ENCODE measurements at places on chromosomes 11 and 22.

GRCh38 chr11:128735935-128736605, 42.2 kb downstream of the FLI1 start:
- DNase-seq = no peak

- no peak for DNase-seq
These were observed 772 bp downstream of the SLC25A45 start for GRCh38 chr11:65381716-65382032.

DNA sequence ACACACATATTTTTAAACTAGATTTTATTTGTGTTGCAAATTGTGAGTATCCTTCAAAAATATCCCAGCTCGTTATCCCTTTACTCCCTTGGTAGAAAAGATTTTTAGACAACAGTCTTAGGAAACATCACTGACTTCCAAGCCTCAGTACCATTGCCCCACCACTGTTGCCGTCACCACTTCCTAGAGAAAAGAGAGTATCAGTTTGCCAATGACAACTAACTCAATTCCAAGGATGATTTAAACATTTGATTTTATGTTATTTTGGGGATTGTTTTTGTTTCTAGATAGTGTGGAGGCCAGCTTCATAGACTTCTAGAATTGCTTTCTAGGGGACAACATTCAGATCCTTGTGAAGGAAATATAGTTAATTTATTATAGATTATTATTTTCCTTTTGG, 274.0 kb upstream of the MPPED2 start:
- DNase-seq = no peak

- no peak for DNase-seq
These were observed 242.3 kb downstream of the SWAP70 start for GRCh38 chr11:9905960-9906791.

DNA sequence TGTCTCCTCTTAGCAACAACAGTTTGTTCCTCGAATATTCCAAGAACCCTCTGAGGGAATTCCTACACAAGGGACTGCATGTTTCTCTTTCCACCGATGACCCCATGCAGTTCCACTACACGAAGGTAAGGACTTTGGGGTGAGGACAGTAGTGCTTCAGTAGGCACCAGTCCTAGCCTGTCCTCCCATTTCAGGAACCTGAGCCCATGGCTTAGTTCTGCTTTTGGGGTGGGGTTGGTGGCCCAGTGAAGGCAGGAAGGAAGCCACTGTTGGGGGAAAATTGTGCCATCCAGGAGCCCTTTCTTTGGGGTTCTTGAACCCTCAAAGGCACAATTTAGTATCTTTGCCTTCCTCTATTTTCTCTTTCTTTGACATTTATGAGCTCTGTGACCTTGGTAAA, 38.2 kb downstream of the RNF141 start:
- no peak for DNase-seq

- no peak for DNase-seq
These were observed 586.8 kb downstream of the NTM start for GRCh38 chr11:131957201-131957600.

- DNase-seq = no peak
These were observed 16.2 kb upstream of the CTTN start for GRCh38 chr11:70381872-70382861.

GRCh38 chr11:72587696-72588095, 86.5 kb downstream of the PDE2A start:
- no peak for DNase-seq

DNA sequence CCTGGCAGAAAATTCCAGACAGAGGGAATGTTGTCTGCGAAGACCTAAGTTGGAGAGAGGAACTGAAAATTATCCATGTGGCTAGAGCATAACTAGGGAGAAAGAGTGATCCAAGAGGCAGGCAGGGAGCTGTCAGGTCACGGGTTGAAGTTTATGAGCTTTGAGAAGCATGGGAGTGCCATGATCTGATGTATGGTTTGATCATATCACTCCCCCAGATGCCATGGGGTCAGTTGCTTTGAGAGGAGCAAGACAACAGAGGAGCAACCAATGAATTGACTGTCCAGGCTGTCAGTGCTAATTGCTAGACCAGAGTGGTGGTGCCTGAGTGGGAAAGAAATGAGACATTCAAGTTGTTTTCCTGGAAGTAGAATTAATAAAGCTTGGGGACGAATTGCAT, 54.0 kb downstream of the CYB5R2 start:
- DNase-seq = no peak

- no peak for DNase-seq
These were observed 10.2 kb upstream of the GRK3 start for GRCh38 chr22:25554238-25554671.

- no peak for DNase-seq
These were observed 137.8 kb downstream of the DBX1 start for GRCh38 chr11:20022363-20023081.

DNA sequence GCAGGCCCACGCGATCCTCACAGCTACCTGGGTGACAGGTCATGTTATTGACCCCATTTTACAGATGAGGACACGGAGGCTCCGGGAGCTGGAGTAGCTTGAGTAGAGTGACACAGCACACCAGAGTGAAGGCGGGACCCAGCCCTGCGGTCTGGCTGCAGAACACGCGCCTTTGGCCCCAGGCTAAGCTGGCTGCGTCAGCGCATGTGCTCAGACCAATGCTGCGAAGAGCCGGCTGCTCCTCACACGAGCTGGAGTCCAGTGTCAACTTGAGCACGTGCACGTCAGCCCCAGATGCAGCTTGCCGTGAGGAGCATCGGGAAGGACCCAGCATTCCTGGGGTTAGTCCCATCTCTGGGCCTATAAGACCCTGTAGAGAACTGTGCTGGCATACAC, 49.9 kb downstream of the SCUBE1 start:
- DNase-seq = no peak

- no peak for DNase-seq
These were observed 13.0 kb upstream of the FCHSD2 start for GRCh38 chr11:73155102-73155501.

DNA sequence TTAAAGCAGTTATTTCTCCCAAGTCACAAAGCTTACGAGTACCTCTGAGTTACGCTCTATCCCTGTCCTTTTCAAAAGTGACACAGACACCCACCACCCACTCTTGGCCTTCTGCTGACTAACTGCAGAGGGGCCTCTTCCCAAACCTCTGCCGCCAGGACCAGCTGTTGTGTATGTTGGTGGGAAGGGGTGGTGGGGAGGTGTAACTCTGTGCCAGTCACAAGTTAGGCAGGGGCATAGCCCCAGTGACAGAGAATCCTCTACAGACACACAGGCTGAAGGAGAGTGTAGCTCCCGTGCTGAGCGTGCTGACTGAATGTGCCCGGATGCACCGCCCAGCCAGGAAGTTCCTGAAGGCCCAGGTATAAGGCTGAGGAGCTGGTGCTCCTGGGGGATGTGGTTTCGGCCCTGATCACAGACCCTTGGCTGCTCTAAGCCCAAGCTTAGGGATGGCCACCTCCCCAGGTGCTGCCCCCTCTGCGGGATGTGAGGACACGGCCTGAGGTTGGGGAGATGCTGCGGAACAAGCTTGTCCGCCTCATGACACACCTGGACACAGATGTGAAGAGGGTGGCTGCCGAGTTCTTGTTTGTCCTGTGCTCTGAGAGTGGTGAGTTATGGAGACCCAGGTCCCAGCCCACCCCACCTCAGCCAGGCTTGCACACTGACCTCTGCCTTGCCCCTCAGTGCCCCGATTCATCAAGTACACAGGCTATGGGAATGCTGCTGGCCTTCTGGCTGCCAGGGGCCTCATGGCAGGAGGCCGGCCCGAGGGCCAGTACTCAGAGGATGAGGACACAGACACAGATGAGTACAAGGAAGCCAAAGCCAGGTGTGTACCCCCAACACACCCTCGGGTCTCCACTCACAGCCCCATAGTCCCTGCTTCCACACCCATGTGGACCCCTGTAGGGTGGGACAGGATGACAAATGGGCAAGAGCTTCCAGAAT, 4.9 kb downstream of the RIC8A start:
- no peak for DNase-seq

DNA sequence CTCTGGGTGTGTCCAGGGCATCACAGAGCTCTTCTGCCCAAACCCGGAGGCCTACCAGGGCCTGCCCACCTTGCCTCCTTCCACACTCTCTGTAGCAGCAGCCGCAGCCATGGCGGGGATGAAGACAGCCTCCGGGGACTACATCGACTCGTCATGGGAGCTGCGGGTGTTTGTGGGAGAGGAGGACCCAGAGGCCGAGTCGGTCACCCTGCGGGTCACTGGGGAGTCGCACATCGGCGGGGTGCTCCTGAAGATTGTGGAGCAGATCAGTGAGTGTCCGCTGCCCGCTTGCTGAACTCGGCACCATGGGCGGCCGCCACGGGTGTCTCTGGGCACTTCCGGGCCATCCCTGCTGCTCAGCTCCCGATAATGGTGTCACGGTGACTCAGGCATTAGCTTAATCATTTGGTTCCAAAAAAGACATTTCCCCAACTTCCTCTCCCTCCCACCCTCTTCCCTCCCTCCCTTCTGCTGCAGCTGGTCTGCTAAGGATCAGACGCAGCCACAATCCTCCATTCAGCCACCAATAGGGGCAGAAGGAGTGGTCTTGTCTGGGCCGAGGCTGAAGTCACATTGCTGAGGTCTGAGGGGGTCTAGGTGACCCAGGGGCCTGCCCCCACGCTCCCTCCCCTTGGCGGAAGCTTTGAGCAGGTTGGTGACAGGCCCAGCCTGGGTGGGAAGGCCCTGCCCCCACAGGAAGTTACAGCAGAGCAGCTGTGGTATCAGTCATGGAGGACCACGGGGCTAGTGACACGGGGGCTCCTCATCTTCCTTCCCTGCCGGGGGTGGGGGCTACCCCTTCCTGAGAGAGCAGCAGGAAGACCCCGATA, 950 bp downstream of the FERMT3 start:
- DNase-seq = peak; percentile 29

GRCh38 chr11:10298342-10298741, 4.3 kb upstream of the SBF2 start:
- no peak for DNase-seq

DNA sequence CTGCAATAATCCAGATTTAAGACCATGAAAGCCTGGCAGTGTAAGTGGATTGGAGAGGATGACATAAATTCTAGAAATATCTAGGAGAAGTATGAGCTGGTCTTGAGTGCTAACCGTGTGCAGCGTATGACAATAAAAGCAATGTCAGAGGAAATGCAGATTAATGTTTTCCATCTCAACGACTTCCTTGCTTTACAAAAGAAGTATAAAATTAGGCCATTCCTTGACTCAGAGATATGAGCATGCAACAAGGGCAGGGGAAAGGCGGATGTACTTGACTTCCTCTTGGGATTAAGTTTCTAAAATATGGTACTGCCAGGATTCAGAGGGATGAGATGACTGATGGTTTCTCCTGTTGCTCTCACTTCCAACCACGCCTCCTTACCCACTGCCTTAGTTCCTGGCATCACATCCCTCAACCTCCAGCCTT, 32.3 kb downstream of the ADAMTS15 start:
- no peak for DNase-seq

DNA sequence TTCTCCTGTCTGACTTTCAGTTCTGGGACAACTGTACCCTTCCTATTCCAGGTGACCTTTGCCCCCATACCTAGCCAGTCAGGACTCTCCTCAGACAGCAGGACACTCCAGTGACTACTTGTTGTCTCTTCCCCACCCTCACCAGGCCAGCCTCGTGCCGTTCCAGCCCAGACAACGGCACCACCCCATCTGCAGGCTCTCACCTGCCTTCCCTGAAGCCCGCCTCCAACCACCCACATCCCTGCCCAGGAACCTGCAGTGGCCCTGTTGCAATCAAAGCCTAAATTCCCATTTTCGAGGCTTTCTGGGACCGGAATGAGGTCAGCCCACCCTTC, 3.7 kb downstream of the IL2RB start:
- no peak for DNase-seq

DNA sequence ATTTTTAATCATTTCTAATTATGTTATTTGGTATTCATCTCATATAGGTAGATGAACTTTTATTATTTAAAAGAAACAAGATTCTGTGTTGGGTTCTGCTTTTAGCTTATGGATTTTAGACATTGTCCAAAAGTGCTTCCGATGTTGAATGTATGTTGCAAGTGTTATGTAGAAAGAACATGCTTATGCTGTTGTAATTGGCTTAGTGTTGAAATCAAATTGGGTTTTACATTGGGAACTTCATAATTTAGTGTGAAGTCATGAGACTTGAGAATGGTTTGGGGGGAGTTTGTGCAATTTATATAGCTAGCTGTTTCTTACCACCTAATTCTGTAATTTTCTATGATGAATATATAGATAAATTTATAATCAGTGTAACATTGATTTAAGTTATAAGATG, 3.6 kb downstream of the MTMR3 start:
- DNase-seq = no peak

DNA sequence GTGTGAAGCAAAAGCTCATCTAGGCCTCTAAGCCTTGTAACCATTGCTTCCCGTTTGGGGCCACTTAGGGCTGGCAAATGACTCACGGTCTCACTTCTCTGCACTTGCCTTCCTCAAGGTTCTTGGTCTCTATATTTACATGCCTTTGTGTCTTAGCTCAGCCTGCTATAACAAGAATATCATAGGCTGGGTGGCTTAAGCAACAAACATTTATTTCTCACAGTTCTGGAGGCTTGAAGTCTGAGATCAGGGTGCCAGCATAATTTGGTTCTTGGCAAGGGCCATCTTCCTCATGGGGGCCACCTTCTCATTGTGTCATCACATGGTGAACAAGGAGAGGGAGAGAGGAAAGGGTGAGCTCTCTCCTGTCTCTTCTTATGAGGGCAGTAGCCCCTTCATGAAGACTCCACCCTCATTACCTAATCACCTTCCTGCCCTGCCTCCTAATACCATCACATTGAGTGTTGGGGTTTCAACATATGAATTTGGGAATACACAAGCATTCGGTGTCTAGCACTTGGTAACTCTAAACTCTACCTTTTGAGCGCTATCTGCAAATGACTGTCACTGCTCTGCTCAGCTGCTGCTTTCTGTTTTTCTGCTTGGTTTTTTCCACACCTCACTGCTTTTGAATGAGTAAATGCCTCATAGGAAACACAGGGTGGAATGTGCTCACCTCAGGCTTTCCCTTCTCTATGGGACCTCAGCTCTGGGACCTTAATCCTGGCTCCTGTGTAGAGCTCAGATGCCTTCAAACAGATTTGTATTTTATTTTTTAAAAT, 16.2 kb upstream of the ME3 start:
- no peak for DNase-seq

DNA sequence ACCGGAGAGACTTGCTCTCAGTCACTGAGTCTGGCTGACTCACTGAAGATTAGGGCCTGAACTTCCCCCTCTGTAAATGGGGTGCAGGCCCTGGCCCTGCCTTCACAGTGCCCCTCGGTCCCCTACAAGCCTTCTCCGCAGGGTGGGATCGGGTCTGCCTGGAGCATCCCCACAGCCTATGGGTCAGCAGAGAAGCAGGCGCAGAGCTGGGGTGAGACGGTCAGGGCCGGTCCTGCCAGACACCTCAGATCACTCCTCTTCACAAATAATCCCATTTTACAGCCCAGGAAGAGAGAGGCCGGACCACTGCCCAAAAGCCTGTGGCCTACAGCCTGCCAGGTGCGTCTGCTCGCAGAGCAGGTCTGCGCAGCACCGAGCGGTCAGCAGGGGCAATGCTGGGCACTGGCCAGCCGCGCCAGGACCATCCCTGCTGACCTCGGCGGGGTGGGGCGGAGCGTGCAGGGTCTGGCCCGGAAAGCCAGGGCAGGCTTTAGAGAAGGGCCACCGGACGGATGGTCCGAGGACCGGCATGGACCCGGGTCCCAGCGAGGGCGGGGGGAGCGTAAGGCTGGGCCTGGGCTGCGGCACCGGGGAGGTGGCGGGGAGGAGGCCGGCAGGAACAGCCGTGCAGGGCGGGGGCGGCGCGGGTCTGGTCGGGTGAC, 522 bp upstream of the SEPTIN5 start:
- DNase-seq = no peak

GRCh38 chr11:12746593-12747097, 72.4 kb downstream of the TEAD1 start:
- DNase-seq = no peak

- DNase-seq = no peak
These were observed 246.9 kb downstream of the CADM1 start for GRCh38 chr11:115257270-115257669.

GRCh38 chr22:19654338-19654987, 59.8 kb upstream of the SEPTIN5 start:
- no peak for DNase-seq
